NCI-H146 (cell line): ENCODE measurements at places on chromosomes 13 and 19.

- no peak for DNase-seq
These were observed 23.1 kb upstream of the ZNF729 start for GRCh38 chr19:22263121-22263520.

- DNase-seq, result no peak
These were observed 21.3 kb upstream of the MTRF1 start for GRCh38 chr13:41284512-41285288.

DNA sequence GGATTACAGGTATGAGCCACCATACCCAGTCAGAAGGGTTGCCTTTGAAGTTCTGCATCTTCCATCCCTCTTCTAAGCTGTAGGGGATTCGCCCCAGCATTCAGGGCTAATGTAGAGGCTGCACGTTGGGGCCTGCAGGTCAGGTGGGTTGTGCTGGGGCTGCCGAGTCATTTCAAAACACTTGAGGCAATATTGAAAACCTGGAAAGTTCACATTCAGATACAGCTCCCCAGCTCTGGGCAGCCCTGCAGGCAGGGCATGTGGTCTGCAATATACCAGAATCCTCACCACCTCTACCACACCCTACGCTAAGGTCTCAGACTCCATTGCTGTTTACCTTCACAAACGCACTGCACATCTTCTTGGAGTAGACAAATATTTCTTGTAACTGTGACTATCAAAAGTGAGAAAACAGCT is 24.6 kb downstream of the CCNE1 start:
- no peak for DNase-seq

GRCh38 chr13:30509254-30510050 is 43.7 kb upstream of the HMGB1 start:
- no peak for DNase-seq

DNA sequence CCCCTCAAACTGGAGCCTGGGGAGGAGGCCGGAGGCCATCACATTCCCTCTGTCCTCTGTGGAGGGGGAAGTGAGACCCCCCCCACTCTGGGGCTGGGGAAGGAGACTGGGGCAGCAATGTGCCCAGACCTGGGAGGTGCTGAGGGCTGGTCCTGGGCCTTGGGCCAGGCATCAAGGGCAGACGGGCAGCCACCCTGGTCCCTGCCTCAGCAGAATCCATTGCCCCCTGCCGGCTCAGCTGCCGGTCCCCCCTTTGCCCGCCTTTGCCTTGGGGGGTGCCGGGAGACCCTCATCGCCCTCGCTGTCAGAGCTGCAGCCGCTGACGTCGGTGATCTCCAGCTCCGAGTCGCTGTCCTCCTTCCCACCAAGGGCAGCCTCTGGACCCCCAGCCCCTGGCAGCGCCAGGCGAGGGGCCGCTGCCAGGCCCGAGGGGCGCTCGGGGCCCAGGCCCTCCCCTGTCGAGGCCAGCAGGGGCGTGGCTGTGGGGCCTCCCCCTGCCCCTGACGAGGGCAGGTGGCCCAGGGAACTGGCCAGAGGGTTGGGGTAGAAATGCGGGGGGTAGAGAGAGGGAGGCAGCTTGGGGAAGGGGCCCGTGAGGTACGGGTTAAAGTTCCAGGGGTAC is 20.1 kb downstream of the ERFL start:
- DNase-seq, result no peak
